ENCODE measurements at places on chromosomes 4 and X. TPM values are rescaled to one million over a fixed set of nuclear protein-coding genes. Genes with fewer than 3 reads are reported as not detected.
A peak's percentile ranks its signal among the peaks of the same experiment; 100 is the strongest.

DNA sequence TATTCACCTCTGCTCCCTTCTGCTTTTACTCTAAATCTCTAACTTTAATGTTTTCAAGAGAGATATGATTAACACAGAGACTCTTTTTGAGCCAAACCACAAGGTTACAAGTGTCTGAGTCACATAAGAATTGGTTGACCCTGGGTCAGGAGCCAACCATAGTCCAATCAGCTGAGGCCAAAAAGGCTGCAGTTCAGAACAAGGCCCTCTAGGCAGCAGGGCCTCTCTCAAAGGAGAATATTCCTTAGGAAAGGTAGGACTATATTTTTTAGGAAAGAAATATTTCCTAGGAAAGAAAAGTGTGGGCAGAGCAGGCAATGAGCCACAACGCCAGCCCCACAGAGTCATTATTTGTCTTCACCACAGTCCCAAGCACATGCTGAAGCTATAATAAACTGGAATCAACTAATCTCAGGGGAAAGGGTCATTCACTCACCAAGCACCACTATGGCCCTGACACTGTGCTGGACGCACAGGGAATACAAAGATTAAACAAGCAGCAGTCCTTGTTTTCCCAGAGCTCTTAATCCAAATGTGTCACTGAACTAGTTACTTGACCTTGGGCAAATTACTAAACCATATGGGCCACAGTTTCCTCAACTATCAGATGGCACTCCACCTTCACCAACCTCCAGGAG lies 2.2 kb downstream of the ATP8A1 start:
- DNase-seq = no peak

TKTL2 gene
- polyA plus RNA-seq = not detected

ARHGEF38 gene
- 0.86 TPM for polyA plus RNA-seq

DNA sequence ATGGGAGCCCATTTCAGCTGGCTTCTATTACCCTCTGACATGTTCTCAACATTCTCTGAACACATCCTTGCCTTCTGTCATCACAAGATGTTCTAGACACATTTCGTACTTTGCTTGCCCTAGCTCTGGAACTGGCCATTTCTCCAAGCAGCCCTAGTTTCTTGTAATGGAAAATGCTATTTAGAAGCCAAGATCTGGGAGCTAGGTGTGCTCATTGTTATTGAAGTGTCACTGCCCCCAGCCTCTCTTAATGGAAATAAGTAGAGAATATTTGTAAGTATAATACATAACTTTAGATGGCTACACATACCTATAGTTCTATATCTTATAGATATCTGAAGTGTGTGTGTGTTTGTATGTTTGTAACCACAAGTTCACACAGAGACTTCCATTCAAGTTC lies 6.9 kb downstream of the MRFAP1L1 start:
- no peak for DNase-seq

DNA sequence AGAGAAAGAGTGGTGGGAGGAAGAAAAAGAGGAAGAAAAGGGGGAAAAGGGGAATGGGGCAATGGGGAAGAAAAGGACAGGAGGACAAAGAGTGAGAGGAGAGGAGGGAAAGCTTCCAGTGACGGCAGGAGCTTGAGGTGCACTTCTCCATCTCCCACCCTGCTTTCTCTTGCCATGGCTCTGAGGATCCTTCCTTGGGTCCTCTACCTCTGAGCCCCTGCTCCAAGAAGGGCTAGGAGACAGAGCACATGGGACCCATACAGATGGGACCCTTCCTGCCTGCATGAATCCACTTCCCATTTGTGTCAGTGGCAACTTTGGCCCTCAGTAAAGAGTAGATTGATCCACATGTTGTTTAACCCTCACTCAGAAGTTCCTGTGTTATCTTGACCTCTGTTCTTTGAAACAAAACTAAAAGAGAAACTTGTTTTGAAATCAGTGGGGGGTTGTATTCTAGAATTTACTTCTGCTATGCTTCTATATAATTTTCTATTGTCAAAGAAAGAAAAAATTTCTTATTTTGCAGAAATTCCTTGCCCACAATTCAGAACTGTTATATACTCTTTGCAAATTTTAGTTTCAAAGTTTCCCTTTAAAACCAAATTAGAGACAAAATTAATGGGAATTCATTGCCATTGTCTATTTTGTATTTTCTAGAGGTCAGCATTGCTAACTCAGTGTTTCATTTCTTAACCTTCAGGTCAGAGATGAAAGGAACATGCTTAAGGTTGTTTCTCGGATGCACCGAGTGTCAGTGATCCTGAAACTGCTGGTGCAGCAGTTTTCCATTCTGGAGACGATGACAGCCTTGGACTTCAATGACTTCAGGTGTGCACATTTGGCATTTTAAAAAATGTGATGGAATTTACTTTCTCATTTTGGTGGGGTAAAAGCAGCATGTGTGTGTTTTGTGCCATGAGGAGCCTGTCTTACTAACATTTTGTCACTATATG lies 5.0 kb downstream of the TDO2 start:
- DNase-seq = no peak

DNA sequence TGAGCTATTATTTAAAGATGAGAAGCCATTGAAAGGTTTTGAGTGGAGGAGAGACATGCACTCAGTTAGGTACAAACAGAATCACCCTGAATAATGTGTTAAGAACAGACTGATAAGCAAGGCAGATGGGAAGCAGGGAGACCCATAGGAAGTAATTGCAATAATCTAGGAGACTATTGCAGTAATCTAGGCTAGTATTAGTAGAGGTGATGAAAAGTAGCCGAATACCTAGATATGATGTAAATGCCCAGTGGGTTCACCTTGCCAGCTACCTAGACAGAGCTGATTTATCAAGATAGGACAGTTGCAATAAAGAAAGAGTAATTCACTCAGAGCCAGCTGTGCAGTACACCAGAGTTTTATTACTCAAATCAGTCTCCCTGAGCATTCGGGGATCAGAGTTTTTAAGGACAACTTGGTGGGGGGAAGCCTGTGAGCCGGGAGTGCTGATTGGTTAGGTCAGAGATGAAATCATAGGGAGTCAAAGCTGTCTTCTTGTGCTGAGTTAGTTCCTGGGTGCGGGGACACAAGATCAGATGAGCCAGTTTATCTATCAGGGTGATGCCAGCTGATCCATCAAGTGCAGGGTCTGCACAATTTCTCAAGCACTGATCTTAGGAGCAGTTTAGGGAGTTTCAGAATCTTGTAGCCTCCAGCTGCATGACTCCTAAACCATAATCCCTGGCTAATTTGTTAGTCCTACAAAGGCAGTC lies 427.5 kb downstream of the RPA4 start:
- DNase-seq = no peak

DNA sequence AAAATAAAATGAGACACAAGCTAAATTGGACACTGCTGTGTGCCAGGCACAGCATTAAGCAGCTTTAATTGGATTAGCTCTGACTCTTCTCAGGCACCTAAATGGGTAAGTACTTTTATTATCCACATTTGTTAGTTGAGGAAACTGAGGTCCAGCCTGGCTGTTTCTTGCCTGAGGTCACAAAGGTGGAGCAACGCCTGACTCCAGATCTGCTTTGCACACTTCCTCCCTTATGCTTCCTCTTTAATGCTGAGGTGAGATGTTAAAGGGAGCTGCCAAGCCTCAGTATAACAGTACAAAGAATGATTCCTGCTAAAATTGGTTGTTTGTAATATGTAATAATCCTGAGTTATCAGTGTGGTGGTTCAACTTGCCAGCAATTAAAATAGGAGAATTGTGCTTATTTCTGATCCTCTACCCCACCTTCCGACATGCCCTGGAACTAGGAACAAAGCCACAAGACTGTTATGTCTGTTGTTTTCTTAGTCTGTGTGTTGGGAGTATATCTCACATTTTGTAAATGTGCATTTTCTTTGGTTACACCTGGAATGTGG lies 74.4 kb downstream of the AFF1 start:
- DNase-seq = no peak

- DNase-seq = peak; percentile 48
Observed at GRCh38 chrX:107676559-107677378, 48.5 kb downstream of the PRPS1 start.

DNA sequence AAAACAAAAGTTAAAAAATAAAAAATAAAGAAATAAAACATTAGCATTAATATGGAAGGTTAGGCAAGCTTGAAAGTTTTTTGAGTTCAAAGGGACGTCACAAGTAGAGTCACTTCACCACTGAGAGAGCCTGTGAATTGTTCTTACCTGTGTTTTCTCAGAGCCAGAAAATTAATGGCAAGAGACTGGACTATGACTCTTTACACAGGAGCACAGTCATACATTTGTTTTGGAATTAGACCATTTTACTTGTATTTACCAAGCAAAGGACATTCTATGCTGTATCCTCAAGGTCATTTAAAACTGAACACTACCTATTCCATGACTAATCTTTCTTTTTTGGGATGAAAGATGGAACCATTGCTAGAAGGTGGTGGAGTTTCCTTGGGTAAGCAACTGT lies 346.1 kb downstream of the FAM47B start:
- no peak for DNase-seq

GRCh38 chr4:151690164-151690870 lies 70.5 kb downstream of the GATB start:
- no peak for DNase-seq

CXCL13 gene
- polyA plus RNA-seq = 13.2 TPM

- DNase-seq = no peak
Observed at GRCh38 chr4:151555151-151555945, 146.4 kb downstream of the FHIP1A start.

- no peak for DNase-seq
Observed at GRCh38 chr4:159229164-159229563, 126.3 kb downstream of the RAPGEF2 start.

- no peak for DNase-seq
Observed at GRCh38 chr4:185201977-185202962, 1.5 kb downstream of the CFAP97 start.

- no peak for DNase-seq
Observed at GRCh38 chrX:137565921-137566745, at the start of gene ZIC3. Gene ZIC3, plus strand, starts transcription at chrX:137566127. Its CDS starts 565 bp downstream, at chrX:137566692.

- peak; percentile 11 for DNase-seq
Observed at GRCh38 chr4:174156239-174156826, 127.1 kb downstream of the FBXO8 start.

CLTRN gene
- polyA plus RNA-seq = 0.61 TPM

DNA sequence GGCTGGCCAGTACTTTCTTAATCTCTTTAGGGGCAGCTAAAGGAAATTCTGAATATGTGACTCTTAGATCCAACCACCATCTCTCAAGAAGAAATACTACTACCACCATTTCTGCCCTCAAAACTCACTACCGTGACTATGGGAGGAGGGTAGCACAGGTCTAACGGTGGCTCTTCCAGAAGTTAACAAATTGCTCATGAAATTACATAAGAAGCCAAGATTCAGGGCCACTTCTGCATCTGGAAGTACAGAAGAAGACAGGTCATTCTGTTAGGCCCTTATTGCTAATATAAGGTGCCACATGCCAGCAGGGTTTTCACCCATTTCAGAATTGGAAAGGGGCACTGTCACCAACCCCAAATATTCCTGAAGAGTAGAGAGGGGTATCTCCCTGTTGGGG lies 19.6 kb upstream of the NKRF start:
- DNase-seq = no peak

GLRB gene
- polyA plus RNA-seq = 4.9 TPM

DNA sequence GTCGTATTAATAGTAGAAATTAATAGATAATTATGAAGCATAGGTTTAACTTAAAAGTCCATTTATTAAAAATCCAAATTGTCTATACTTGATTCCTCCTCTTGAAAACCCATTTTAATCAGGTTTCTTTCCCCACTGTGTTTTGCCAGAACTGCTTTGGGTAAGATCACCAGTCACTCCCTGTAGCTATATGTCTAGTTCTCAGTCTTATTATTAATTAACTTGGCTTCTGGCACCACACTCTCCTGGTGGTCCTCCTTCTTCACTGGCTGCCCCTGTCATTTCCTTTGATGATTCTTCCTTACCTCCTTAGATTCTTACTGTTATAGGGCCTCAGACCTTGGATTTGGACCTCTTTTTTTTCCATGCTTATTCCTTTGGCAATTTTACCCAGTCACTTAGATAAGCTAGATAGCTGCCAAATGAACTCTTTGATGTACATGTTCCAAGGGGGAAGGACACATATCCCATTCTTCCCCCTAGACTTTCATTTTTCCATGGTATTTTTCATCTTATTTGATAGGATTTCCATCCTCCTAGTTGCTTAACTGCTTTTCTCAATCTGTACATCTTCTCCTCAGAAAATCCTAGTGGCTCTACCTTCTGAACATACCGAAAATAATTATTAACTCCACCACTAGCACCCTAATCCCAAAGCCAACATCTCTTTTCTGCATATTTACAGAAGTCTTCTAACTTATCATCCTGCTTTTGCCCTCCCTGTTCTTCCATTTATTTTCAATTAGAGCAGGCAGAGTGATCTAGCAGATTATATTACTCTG lies 24.5 kb downstream of the GIMD1 start:
- DNase-seq = no peak

IL15 gene
- polyA plus RNA-seq = 8.7 TPM

RAB40A gene
- 1.1 TPM for polyA plus RNA-seq
